ENCODE measurements at places on chromosomes 5 and 9.

GRCh38 chr5:1911773-1912235, 29.1 kb upstream of the IRX4 start:
- DNase-seq = no peak

GRCh38 chr5:122775550-122776542, 966 bp downstream of the SNX2 start:
- DNase-seq = peak; percentile 57

DNA sequence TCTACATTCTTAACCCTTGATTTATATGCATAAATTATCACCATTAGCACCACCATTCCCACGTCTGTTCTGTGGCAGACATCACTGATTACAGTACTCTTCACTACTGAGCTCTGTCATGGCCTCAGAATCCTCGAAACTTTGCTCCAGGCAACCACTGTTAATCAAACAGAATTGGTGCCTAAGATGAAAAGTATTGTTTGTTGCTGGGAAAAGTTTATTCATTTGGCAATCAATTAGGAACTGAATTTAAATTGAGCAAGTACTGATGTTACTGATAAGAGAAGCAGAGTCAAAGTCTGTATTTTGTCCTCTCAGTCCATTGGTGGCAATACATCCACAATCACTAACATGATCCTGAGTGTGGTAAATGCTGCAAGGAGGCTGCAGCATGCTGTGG, 12.8 kb downstream of the SLC1A1 start:
- no peak for DNase-seq

GRCh38 chr9:93126825-93127368, 7.2 kb downstream of the NINJ1 start:
- DNase-seq = peak; percentile 51

DNA sequence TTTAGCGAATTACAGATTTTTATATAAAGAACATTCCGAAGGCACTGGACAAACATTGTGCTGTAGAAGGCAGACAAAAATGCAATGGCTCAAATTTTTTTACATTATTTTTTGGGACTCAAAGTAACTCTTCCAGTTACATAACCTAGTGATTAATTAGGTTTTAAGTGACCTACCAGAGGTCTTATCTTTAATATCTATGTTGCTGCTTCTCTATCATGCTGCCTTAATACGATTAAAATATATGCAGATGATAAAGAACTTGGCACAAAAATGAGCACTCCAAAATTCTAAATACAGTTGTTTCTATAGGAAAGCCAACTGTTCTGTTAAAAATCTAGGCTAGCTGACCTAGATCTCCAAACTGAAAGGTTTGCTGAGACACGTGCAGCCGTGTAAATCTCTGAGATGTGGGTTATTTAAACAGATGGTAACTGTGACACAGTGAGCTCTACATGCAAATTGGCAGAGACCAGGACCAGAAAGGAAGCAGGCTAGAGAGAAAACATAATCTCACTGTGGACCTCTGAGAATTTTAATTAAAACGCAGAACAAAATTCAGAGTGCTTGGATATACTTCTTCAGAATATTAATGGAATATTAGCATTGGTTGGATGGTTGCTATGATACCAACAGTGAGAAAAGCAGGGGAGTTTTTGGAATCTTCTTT, 56.2 kb downstream of the CAMK4 start:
- no peak for DNase-seq

Data from nephron progenitor cell (in vitro differentiated cells).